ENCODE measurements at places on chromosomes 1 and 21.

GRCh38 chr21:45295576-45296365 lies 8.1 kb upstream of the POFUT2 start:
- DNase-seq, result no peak

DNA sequence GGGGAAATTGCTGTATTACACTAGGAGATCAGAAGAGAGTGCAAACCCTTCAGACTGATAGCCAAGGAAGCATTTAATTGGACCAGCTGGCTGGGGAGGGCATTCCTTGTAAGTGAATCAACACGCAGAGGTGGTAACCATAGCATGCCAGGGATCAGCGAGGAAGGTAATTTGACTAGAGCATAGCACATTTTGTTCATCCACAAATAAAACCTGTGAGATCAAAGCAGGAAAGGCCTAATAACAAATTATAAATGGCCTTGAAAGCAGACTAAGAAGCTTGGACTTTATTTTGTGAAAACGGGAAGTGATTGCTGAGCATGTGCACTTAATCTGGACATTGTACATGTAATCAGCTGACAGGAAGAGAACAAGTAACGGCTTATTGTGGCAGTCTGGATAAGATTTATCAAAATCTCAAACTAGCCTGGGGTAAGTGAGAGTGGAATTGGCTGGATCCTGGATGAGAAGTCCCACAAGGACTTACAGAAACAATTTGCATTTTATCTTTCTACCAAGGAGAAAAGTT lies 11.7 kb upstream of the CD55 start:
- no peak for DNase-seq

DNA sequence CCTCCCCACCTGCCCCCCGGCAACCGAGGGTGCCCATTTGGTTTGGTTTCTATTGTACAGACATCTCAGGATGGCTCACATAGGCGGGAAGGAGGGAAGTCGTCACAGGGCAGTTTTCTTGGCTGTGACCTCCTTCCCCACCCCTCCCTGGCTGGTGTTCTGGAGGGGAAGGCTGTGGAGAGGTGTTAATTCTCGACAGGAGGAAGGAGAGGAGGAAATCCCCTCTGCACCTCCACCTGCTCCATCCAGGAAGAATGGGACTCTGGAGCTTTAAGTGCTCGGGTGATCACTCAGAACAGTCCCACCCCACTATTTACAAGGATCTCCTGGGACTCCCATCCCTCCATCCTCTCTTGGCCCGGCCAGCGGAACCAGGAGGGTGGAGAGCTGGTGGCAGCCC lies 7.6 kb downstream of the MEX3A start:
- no peak for DNase-seq

- no peak for DNase-seq
Observed at GRCh38 chr1:163570071-163570470, 248.3 kb downstream of the NUF2 start.

GRCh38 chr1:224201853-224202252 lies 18.8 kb downstream of the DEGS1 start:
- no peak for DNase-seq

GRCh38 chr1:112461200-112461871 lies 47.4 kb upstream of the WNT2B start:
- DNase-seq, result no peak

GRCh38 chr1:25616095-25616986 lies at the start of gene MAN1C1:
MAN1C1 (plus strand) TSS chr1:25616791; CDS start chr1:25617798, 1,007 bp downstream.
- DNase-seq, result peak; percentile 70

DNA sequence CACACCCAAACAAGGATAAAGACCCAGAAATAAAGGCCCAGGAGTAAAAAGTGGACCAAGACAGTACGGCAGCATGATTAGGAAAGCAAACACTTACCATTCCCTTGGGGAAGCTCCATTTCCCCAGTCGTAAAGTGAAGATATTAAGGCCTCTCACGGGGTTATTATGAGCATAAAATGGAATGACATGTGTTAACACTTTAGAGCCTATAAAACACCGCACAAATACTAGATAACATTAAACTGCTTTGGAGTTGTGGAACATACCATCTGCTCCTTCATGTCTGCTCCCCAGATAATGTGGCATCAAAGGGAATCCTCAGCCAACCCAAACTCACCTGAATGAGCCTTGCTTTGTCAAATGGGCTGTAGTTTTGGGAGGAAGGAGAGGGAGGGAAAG lies 8.9 kb upstream of the ITLN2 start:
- no peak for DNase-seq

DNA sequence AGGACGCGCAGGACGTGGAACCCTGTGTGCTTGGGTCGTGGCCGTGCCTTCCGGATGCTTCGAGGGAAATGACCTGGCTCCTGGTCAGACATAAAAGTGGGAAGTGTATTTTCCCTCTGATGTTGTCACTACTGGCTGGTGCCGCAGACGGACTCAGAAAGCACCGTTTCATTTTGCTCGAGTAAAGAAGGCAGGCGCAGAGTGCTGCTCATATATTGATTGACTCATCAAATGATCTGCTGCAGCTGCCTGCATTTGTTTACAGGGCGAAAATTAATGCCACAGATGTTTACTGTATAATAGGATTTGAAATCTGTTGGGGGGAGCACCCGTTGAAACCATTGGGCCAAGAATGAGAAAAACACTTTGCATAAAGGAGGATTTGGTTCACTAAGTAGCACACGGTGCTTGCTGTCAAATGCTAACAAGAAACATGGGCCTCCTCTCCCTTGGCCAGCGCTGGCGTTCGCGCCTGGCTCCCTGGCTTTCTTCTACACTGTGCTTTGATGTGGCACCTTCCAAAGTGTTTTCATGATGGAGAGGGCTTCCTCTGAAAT lies 365.5 kb downstream of the CAMTA1 start:
- no peak for DNase-seq

DNA sequence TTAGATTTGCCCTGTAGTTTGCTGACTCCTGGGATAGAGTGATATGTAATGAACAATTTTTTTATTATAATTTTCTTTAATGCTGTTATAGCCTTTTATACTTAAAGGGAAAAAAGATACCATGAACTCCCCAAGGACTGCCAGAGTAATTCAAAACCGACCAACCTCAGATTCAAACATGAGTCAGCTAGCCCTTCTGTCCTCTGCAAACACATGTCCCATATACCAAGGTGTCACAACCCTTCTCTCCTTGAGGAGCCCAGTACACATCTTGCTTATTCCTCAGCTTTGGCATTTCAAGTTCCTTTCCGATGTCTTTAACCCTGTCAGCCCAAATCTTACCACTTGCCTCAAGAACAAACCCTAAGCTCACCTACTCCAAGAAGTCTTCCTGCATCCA lies 184.9 kb downstream of the KCNH1 start:
- no peak for DNase-seq

GRCh38 chr1:154614901-154615300 lies 6.9 kb upstream of the ADAR start:
- DNase-seq, result no peak

GRCh38 chr1:184956999-184957700 lies 17.2 kb downstream of the NIBAN1 start:
- DNase-seq, result no peak

- DNase-seq, result no peak
Observed at GRCh38 chr1:79448426-79448825, 441.9 kb upstream of the ADGRL4 start.

GRCh38 chr1:47918257-47918867 lies 78.8 kb downstream of the TRABD2B start:
- DNase-seq, result no peak

- no peak for DNase-seq
Observed at GRCh38 chr1:15826810-15827507, 19.5 kb upstream of the UQCRHL start.

DNA sequence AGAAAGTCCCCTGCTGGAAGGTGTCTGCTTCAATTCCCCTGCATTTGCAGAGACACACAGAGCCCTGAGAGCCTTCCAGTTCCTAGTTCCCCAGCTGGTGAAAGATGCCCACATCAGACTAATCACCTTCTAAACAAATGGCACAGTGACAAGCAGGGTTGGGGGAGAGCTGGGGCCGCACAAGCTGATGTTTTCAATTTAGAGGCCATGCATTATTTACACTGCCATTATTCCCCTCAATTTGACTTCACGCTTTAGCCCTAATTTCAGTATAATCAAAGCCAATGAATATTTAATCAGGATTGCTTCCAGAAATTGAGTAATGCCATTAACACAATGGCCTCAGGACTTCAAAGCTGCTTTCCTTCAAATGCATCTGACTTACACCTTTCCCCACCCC lies 81.5 kb downstream of the BEND5 start:
- DNase-seq, result no peak

DNA sequence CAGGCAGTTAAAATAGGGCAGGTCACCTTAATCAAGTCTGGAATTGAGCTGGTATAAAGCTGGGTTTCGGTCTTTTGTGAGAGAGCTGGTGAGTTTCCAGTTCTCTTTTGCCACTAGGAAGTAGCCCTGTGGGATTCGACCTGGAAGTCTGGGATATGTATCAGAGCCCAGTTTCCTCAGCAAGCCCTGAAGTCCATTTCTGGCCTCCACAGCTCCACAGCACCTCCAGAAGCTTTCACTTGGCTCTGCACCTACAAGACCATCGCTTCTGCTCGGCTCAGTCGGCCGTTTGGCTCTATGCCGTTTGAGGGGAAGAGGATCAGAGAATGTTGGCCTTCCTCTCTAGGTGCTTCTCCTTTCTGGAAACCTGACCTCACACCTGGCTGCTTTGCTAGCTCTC lies 148.0 kb downstream of the GALNT2 start:
- no peak for DNase-seq

- no peak for DNase-seq
Observed at GRCh38 chr1:172357753-172358385, 62.6 kb upstream of the C1orf105 start.

GRCh38 chr1:50080904-50081586 lies 27.7 kb upstream of the ELAVL4 start:
- DNase-seq, result no peak

- DNase-seq, result no peak
Observed at GRCh38 chr21:37136744-37137143, 63.7 kb downstream of the TTC3 start.

Data from stimulated activated CD4-positive, alpha-beta T cell treated with anti-CD3 and anti-CD28 coated beads, Interleukin-15, amount 100 ng/mL, for 1 hour (primary cell).